Stimulated activated CD8-positive, alpha-beta memory T cell treated with anti-CD3 and anti-CD28 coated beads, Interleukin-7, amount 100 ng/mL, for 24 hours (primary cell): ENCODE measurements at places on chromosomes 5 and 9.

GRCh38 chr5:35317586-35317985 lies 87.3 kb upstream of the PRLR start:
- no peak for DNase-seq

DNA sequence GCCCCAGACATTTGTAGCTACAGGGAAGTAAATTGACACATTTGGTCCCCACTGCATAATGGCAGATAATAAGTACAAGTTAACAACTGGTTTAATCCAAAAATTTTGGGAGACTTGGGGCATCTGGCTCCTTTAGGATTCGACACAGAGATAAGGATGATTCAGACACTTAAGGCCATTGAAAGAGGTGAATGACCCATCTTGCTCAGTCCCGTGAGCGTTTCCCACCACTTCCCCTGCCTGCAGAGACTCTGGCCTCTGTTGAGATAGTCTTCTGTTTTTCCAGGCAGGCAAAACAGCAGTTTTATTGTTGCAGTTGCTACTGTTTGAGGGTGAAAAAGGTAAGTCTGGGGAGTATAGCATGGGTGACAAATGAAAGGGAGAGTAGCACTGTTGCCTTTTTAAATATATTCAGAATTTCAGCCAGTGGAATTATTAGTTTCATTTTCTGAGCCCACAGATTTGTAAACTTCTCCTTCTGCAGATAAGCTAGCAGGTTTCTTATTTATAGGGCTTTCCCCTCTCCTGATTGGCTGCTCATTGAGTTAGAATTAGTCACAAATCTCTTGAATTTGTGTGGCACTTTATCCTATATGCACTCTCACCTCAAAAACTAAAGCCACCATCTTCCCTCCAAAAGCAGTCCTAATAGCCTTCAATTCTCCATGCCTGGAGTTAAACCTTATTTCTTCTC lies 19.3 kb downstream of the ACO1 start:
- no peak for DNase-seq

- no peak for DNase-seq
These were observed 104.6 kb upstream of the FAM174A start for GRCh38 chr5:100430268-100431195.

DNA sequence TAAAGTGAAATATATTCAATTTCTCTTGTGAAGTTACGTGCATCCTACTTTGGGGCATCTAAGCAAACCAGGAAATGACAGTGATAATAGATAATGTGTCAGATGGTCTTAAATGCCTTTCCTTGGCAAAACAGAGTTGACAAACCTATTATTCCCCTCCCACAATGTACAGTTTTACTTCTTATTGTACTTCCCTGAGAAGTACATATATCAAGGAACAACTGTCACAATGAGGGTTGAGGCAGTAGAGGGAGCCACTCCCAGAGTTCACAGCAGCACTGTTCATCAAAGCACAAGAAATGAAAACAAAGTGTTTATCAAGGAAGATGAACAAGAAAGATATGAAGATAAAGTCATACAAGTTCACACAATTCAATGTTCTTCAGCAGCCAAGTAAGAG lies 41.1 kb downstream of the ELAVL2 start:
- DNase-seq = no peak
